ENCODE measurements at places on chromosomes 16 and 17.

- DNase-seq, result peak; percentile 73
These were observed 18.6 kb downstream of the C1QTNF1 start for GRCh38 chr17:79042421-79043190.

GRCh38 chr17:79927688-79928501 is 88.7 kb upstream of the CBX4 start:
- DNase-seq, result no peak

GRCh38 chr17:1058423-1059130 is 61.6 kb downstream of the TIMM22 start:
- DNase-seq, result peak; percentile 73

- DNase-seq, result no peak
These were observed 100.5 kb downstream of the SMG6 start for GRCh38 chr17:2202996-2203575.

GRCh38 chr16:17269439-17269838 is 201.3 kb downstream of the XYLT1 start:
- no peak for DNase-seq

DNA sequence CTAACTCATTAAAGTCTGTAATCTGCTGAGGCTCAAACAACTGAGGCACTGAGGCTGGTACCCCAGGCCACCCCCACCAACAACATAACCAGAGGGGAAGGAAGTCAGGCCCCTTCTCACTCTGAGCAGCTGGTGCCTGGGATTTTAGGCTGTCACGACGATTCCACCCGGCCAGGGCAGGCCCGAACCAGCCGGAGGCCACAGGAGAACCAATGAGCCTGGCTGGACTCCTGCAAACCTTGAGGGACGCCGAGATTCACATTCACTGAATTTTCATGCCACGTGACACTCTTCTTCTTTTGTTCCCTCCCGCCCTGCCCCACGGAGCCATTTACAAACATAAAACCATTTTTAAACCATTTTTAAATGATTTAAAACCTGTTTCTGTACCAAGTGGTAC is 48.1 kb downstream of the RPH3AL start:
- DNase-seq, result no peak

Data from stimulated activated CD4-positive, alpha-beta T cell treated with anti-CD3 and anti-CD28 coated beads, Interleukin-2, amount 100 ng/mL, for 48 hours (primary cell).